Gastroesophageal sphincter (tissue), 4 donors: ENCODE measurements at places on chromosomes 4 and X.

- no peak overlapping the region for H3K27ac ChIP-seq
- H3K27me3 ChIP-seq: no peaks in the 10 kb centered on the region
- H3K4me1 ChIP-seq: no peaks in the 10 kb centered on the region
- no peak for ATAC-seq
- no peak overlapping the region for H3K4me3 ChIP-seq
Observed at GRCh38 chrX:14902537-14902936, 29.3 kb downstream of the MOSPD2 start.

DNA sequence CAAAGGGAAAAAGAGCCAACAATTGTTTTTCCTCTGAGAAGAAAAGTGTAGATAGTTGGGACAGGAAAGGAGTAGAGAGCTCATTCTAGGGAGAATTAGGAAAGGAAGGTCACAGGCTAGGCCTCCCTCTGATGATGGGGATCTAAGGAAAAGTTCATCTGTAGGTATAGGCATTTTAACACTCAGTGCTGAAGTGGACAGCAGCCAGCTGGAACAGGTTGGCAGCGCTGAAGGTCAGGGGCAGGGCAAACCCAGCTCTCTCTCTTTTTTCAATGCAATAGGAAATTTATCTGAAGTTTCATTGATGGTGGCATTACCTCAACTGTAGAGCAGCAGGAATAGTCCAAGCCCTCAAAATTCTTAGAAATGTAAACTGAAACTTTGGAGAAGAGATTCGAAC is 98.5 kb upstream of the ETNPPL start:
- no peak overlapping the region for H3K27ac ChIP-seq
- ATAC-seq: no peak
- no peaks in the 10 kb centered on the region for H3K4me1 ChIP-seq

DNA sequence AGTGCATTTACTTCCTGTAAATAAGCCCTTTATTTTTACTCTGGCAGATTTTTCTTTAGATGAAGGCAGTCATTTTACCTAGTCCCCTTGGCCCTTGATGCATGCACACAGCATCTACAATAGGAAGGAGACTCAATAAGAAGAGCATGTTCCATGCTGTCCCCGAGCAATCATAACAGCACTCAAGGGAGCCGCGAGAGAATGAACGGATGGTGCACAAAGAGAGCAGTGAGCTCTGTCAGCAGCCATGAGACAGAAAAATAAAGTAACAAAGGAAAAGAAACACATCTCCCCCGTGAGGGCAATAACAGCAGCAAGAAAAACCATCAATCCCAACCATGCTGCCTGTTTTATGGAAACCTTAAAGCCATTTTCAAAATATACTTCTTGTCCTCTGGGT is 11.9 kb downstream of the SMIM31 start:
- H3K36me3 ChIP-seq: no peaks in the 10 kb centered on the region
- peaks cover 41% of the 10 kb centered on the region for H3K27me3 ChIP-seq
- no peak overlapping the region for H3K4me3 ChIP-seq
- no peaks in the 10 kb centered on the region for H3K4me1 ChIP-seq
- no peak overlapping the region for H3K27ac ChIP-seq
- no peak for ATAC-seq

DNA sequence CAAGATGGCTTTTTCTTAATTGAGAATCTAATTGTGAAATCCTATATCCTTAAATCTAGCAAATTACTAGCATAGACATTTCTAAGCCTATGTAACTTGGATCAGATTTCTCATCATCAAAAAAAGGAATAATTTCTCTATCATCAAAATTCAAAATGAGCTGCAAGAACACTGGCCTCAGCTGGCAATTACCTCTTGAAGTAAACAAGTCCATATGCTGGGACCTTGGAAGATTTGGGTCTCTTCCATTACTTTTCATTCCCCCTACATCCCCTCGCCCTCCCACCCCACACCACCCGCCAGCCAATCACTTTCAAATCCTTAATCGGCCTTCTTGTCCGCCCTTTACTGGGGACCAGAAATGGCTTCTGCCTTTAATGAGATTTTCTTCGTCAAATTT is 23.3 kb upstream of the MBTPS2 start:
- no peaks in the 10 kb centered on the region for H3K4me1 ChIP-seq
- no peaks in the 10 kb centered on the region for H3K27me3 ChIP-seq
- H3K4me3 ChIP-seq: no peak overlapping the region
- H3K27ac ChIP-seq: no peak overlapping the region
- no peaks in the 10 kb centered on the region for H3K36me3 ChIP-seq

DNA sequence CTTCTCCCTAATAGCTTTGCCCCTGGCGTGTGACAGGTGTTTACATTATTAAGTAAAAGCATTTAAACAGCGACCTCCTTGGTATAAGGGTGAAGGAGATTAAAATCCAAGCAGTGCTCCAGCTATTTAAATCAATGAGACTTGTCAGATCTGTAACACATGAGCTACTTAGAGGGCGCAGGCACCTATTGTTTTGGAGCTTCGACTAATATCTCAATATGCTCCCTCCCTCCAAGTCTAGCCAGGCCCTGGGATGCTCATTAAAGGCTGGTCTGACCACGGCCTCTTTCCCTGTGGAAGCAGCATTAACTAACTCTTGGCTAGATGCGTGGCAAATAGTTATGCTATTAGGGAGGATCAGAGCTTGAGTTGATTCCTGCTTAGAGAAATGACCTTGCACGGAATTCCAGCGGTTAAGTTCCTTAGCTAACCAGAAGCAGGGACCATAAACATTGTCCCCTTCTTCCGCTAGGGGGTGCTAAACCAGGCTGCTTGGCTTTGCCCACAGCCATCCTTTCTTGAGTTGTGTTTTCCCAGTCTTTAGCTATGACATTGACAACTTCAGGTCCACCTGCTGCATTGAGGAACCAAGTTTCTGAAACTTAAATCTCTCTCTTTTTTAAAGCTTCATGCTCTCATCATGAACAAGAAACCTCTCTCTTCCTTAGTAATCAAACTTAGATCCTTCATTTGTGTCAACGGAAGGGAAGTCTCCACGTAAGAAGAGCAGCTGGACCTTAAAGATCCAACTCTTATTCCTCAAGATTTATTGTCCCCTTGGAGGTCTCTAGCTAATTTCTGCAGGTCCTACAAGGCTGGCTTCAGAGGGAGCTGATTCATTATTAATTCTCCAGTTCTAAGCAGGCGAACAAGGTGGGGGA is 80.7 kb upstream of the IGFBP7 start:
- H3K4me3 ChIP-seq: no peak overlapping the region
- H3K27me3 ChIP-seq: peaks cover 6% of the 10 kb centered on the region
- no peaks in the 10 kb centered on the region for H3K36me3 ChIP-seq
- H3K27ac ChIP-seq: no peak overlapping the region
- no peaks in the 10 kb centered on the region for H3K4me1 ChIP-seq
- no peak for ATAC-seq

DNA sequence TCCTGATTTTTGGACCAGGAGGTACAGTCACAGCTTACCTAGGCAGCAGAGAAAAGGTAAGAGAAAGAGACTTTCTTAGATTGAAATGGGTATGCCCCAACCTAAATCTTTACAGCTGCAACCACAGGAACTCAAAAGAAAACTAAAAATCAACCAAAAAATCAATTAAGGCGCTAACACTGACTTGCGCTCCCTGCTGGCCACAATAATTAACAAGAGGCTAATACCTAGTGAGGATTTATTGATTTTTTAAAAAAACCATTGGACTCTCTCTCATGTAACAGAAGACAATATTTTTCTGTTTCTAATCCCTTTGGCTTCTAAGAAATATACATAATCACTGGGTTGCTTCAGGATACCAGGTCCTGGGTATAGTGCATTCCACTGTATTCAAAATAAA is 153.9 kb upstream of the TENM3 start:
- no peaks in the 10 kb centered on the region for H3K27me3 ChIP-seq
- H3K4me3 ChIP-seq: no peak overlapping the region
- ATAC-seq: no peak
- H3K4me1 ChIP-seq: no peaks in the 10 kb centered on the region
- H3K36me3 ChIP-seq: no peaks in the 10 kb centered on the region

DNA sequence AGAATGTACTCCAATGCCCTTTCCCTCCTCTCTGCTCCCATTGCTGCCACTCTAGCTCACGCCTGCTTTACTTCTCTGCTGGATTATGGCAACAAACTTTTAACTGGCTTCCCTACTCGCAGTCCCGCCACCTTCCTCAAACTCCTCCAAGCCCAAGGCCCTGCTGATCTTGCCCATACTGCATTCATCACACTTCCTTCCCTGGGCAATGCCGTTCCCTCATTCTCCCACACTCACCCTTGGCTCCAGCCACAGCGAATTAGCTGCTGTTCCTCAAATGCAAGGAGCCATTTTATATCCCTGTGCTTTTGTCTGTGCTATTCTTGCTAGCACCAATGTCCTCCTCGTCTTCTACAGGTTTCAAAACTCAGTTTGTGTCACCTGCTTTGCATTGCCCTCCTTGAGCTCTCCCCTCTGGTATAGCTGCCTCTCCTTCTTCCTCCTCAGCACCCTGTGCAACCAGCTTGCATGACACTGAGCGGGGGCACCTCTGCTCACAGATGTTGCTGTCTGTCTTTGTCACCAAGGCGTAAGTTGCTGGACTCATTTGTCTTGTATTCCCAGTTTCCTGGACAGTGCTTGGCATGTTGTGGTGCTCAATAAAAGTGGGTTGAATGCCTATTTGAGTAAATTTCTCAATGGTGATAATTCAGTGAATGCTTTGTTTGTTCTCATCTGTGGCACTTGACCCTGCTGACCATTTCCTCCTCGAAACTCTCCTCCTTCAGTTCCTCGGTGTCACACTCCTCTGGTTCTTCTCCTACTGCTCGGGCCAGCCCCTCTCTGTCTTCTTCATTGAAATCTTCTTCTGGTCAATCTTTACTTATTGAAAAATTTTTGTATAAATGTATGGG is 22.4 kb upstream of the MGST2 start:
- H3K36me3 ChIP-seq: no peaks in the 10 kb centered on the region
- H3K4me1 ChIP-seq: no peaks in the 10 kb centered on the region
- no peak for ATAC-seq
- no peak overlapping the region for H3K27ac ChIP-seq
- H3K4me3 ChIP-seq: no peak overlapping the region

- no peaks in the 10 kb centered on the region for H3K4me1 ChIP-seq
- H3K27ac ChIP-seq: no peak overlapping the region
- H3K4me3 ChIP-seq: no peak overlapping the region
- H3K36me3 ChIP-seq: no peaks in the 10 kb centered on the region
- H3K27me3 ChIP-seq: no peaks in the 10 kb centered on the region
Observed at GRCh38 chr4:11439836-11440235, 11.1 kb upstream of the HS3ST1 start.

GRCh38 chrX:150968862-150969720 is 14.0 kb upstream of the HMGB3 start:
- H3K36me3 ChIP-seq: no peaks in the 10 kb centered on the region
- H3K27ac ChIP-seq: no peak overlapping the region

- no peak overlapping the region for H3K4me3 ChIP-seq
- H3K27me3 ChIP-seq: peaks cover 13% of the 10 kb centered on the region
- H3K4me1 ChIP-seq: peaks cover 2% of the 10 kb centered on the region
- no peak overlapping the region for H3K27ac ChIP-seq
- ATAC-seq: no peak
Observed at GRCh38 chr4:52866734-52867133, 4.6 kb downstream of the RASL11B start.

DNA sequence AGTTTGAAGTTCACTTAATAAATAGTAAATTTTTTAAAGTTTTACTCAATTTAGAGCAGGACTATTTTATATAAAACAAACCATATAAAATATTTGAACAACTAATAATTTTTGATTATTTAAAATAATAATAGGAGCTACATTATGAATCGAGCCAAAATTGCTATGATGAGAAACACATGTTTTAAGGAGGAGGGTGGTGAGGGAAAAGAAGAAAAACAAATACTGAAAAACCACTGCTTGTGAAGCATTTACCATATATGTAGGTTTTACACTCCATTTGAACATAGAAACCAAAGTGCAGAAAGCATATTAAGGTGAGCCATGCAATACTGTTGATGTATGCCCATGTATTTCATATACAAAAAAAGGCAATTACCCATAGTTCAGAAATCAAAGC is 448.9 kb downstream of the FSTL5 start:
- H3K27me3 ChIP-seq: no peaks in the 10 kb centered on the region
- no peak overlapping the region for H3K27ac ChIP-seq
- H3K4me1 ChIP-seq: no peaks in the 10 kb centered on the region

- no peaks in the 10 kb centered on the region for H3K27me3 ChIP-seq
- H3K4me1 ChIP-seq: no peaks in the 10 kb centered on the region
- H3K36me3 ChIP-seq: peaks cover 57% of the 10 kb centered on the region
- no peak for ATAC-seq
- no peak overlapping the region for H3K4me3 ChIP-seq
- H3K27ac ChIP-seq: no peak overlapping the region
Observed at GRCh38 chr4:20615486-20616260, 84.6 kb upstream of the PACRGL start.

- no peak overlapping the region for H3K27ac ChIP-seq
- no peaks in the 10 kb centered on the region for H3K36me3 ChIP-seq
- no peaks in the 10 kb centered on the region for H3K4me1 ChIP-seq
- no peaks in the 10 kb centered on the region for H3K27me3 ChIP-seq
- ATAC-seq: no peak
Observed at GRCh38 chrX:144327495-144327894, 443.6 kb downstream of the UBE2NL start.

- H3K4me1 ChIP-seq: peaks cover 6% of the 10 kb centered on the region
- H3K27me3 ChIP-seq: no peaks in the 10 kb centered on the region
Observed at GRCh38 chr4:81490403-81491160, 18.9 kb upstream of the RASGEF1B start.

DNA sequence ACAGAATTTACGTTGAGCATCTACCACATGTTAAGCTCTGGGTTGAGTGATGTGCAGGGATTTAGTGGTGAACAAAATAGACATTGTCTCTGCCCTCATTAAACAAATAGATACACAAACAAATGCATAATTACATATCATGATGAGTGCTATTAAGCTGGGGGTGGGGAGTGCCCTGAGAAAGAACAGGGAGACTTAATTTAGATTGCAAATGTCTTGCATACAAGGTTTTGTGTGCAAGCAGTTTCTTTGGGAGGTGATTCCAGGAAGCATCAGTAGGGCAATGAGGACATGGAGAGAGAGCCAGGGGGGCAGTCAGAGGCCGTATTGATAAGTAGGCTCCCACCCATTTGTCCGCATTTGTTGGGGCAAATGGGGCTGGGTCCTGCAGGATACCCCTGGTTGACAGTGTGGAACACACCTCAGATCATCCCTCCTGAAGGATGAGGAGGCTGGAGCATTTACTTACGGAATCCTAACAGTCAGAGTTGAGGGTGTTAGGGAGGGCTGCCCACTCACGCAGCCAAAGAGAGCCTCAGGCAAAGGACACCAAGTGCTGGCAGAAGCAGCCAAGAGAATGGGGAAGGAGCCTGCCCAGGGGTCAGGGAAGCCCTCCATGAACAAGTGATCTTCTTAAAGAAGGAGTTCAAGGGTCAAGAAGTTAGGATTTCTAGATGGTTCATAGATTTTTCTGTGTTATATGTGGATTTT is 245.9 kb downstream of the BCOR start:
- H3K4me1 ChIP-seq: no peaks in the 10 kb centered on the region
- H3K27me3 ChIP-seq: no peaks in the 10 kb centered on the region
- H3K36me3 ChIP-seq: no peaks in the 10 kb centered on the region
- H3K27ac ChIP-seq: no peak overlapping the region

DNA sequence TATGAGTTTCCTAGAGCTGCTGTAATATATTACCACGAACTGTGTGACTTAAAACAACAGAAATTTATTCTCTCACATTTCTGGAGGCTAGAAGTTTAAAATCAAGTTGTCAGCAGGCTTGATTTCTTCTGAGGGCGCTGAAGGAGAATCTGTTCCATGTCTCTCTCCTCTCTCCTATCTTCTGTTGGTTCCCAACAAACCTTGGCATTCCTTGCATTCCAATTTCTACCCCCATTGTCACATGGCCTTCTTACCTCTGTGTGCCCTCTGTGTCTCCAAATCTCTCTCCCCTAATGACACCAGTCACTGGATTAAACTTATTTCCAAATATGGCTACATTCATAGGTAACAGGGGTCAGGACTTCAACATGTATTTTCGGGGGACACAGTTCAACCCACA is 672.7 kb downstream of the RPA4 start:
- ATAC-seq: no peak
- no peaks in the 10 kb centered on the region for H3K27me3 ChIP-seq
- no peaks in the 10 kb centered on the region for H3K4me1 ChIP-seq
- no peak overlapping the region for H3K4me3 ChIP-seq
- H3K27ac ChIP-seq: no peak overlapping the region
